ENCODE measurements at places on chromosomes 16 and 17. TPM values are rescaled to one million over a fixed set of nuclear protein-coding genes. Genes with fewer than 3 reads are reported as not detected.

Gene RGS9
- total RNA-seq = 13.4 TPM

Gene CLEC19A
- not detected for total RNA-seq

Gene CHST5
- 0.76 TPM for total RNA-seq

Gene TNFRSF13B
- not detected for total RNA-seq

Gene ITGA3
- 1.0 TPM for total RNA-seq

Gene TMEM92
- not detected for total RNA-seq

Gene LRRC36
- total RNA-seq = not detected

Gene NXN
- 1.1 TPM for total RNA-seq

Gene SOCS3
- not detected for total RNA-seq

Gene HBZ
- not detected for total RNA-seq

Gene VPS4A
- 18.3 TPM for total RNA-seq

Gene CLEC18A
- 3.4 TPM for total RNA-seq

Gene SCN4A
- 0.07 TPM for total RNA-seq

All from Karpas-422 (cell line).